ENCODE measurements at places on chromosomes 5 and 9.

- peak; percentile 1 for DNase-seq
Observed at GRCh38 chr5:125835293-125836172, 587.7 kb upstream of the GRAMD2B start.

GRCh38 chr5:131939690-131940345 is 5.6 kb downstream of the MEIKIN start:
- DNase-seq: no peak

- no peak for DNase-seq
Observed at GRCh38 chr5:78979909-78980308, 5.2 kb downstream of the ARSB start.

DNA sequence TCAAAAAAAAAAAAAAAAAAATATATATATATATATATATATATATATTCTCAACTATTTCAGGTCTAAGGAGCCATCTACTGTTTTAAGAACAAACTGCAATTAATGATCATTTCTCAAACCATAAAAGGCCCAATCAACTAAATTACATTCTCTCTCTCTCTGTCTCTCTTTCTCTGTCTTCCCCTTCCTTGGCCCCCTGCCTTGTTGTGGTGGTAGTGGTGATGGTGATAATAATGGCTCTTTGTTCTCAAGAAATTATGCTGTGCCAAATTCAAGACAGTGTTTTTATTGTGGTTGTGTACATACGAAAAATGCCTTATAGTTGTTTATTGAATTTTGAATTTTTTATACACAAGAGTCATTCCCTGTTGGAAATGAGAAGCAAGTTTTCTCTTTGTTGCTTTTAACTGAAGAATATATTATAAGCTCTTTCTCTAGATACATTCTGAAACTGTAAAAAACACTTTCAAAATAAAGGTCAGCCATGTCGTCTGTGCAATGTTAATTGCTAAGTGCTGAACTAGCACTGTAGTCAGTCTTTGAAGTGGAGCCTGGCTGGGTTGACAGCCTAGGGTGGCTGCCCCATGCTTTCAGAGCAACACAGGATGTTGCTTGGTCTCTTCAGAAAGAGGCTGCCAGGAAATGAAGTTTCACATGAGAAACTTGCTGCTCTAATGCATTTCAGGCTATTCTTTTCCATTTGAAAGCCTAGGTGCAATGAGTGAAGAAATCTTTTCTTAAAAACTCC is 96.0 kb downstream of the HINT1 start:
- DNase-seq: peak; percentile 44

GRCh38 chr5:31273631-31274378 is 80.3 kb downstream of the CDH6 start:
- no peak for DNase-seq

DNA sequence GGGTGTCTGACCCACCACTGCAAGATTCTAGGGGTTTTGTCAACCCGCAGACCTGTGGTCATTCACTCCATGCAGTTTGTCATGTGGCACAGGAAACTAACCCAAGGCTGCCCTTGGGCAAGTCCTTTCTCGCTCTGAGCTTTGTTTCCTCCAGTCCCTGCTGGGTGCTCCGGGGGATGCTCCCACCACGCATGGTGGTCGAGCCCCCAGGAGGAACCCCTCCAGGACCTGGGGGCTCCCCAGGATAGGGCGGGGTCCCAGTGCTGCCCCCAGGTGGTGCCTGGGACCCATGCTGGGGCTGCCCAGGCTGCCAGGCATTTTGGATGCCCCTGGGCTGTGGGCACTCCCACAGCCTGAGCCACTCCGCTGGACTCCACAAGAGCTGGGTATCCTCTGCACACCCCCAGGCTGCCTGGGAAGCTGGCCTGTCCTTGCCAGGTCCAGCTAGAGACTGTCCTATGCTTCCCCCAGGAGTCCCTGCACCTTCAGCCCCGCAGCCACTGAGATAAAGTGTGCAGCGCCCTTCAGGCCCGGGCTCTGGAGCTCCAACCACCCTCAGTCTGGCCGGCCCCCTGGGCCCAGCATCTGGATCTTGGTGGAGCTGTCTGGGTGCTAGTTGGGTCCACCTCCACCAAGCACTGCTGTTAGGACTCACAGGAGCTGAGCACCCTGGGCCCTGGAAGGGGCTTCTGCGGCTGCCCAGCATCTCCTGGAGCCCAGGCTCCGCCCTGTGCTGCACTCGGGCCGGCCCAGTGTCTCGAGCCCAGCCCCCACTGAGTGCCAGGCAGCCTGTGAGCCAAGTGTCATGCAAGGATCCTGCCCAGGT is 104.3 kb downstream of the PHF2 start:
- no peak for DNase-seq

- no peak for DNase-seq
Observed at GRCh38 chr9:90300611-90301276, 341.9 kb downstream of the DIRAS2 start.

- DNase-seq: no peak
Observed at GRCh38 chr5:73636408-73636807, 10.4 kb downstream of the ARHGEF28 start.

- no peak for DNase-seq
Observed at GRCh38 chr9:90927496-90927895, 125.9 kb downstream of the SYK start.

- no peak for DNase-seq
Observed at GRCh38 chr5:4949108-4949507, 191.0 kb upstream of the ADAMTS16 start.

- DNase-seq: no peak
Observed at GRCh38 chr5:124655251-124655917, 91.1 kb downstream of the ZNF608 start.
